Stomach (tissue), 19 donors: ENCODE measurements at places on chromosomes 6 and 20. TPM values are rescaled to one million over a fixed set of nuclear protein-coding genes. Genes with fewer than 3 reads are reported as not detected.

- H3K36me3 ChIP-seq = no peaks in the 10 kb centered on the region
- H3K27me3 ChIP-seq = no peaks in the 10 kb centered on the region
- no peak for DNase-seq
- H3K4me1 ChIP-seq = peaks cover 30% of the 10 kb centered on the region
Measured at GRCh38 chr6:128437685-128438084, 82.7 kb downstream of the PTPRK start.

DNA sequence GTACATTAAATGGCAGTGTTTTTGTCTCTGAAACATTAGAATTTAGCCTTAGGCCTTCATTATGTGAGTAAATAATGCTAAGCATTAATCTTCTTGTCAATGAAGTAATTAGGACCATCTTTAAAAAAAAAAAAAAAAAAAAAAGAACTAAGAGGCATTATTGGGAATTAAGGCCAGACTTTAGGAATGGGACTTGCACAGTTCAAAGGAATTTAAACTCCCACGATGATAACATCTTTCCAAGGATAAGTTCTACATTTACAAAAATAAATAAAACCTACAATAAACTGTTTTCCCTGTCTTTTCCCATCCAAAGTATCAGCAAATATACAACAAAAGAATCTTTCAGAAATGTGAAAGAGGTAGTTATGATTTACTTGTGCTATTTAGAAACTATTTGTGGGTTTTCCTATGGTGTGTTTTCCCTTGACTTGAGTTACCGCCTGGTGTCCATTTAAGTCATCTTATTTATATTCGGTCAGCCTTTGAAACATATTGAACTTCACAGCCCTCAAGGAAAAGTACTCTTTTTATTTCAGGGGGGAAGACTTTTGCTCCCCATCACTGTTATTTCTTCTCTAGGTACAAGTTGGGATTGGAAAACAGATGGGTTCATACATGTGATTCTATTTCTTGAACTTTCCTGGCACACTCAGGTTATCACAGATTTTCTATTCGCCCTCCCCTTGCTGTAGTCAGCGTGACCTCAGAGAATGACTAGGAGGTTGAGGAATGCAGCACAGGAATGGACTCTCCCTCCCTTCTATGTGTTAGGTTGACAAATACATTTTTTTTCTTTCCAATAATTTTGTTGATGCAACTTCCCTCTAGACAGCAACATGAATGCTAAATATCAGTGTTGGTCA is 13.6 kb downstream of the STMND1 start:
- H3K27me3 ChIP-seq = no peaks in the 10 kb centered on the region
- no peak for DNase-seq

The AFG1L gene
- not detected for total RNA-seq

The C6orf141 gene
- total RNA-seq = 29.8 TPM

DNA sequence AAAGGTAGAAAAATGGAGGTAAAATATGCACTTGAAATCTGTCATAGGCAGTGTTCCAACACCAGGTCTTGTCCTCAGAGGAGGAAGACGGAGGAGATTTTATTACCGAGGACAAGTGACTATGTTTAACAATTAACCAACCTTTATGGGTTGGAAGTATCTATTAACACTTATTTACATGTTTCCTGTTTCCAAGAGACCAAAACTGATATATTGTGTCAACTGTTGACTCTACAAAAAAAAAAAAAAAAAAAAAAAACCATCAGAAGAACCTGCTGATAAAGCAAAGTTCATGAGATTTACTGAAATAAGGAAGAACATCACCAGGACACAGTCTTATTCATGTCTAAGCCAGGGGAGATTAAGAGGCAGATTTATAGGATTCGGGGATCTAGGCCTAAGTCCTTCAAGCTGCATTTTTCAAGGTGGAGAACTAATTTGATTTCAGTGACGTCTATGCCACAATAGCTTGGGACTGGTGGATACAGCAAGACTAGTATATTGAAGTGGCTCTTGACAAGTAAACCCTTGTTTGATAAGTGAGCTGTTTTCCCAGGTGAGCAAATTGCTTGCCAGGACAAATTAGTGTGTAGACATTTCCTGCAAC is 126.6 kb upstream of the NAA20 start:
- no peak overlapping the region for H3K4me3 ChIP-seq
- H3K4me1 ChIP-seq = peaks cover 53% of the 10 kb centered on the region
- peak overlapping the region; percentile 69 for H3K27ac ChIP-seq
- no peak for DNase-seq
- H3K27me3 ChIP-seq = no peaks in the 10 kb centered on the region
- peaks cover 3% of the 10 kb centered on the region for H3K36me3 ChIP-seq

The PCMT1 gene
- total RNA-seq = 85.0 TPM

DNA sequence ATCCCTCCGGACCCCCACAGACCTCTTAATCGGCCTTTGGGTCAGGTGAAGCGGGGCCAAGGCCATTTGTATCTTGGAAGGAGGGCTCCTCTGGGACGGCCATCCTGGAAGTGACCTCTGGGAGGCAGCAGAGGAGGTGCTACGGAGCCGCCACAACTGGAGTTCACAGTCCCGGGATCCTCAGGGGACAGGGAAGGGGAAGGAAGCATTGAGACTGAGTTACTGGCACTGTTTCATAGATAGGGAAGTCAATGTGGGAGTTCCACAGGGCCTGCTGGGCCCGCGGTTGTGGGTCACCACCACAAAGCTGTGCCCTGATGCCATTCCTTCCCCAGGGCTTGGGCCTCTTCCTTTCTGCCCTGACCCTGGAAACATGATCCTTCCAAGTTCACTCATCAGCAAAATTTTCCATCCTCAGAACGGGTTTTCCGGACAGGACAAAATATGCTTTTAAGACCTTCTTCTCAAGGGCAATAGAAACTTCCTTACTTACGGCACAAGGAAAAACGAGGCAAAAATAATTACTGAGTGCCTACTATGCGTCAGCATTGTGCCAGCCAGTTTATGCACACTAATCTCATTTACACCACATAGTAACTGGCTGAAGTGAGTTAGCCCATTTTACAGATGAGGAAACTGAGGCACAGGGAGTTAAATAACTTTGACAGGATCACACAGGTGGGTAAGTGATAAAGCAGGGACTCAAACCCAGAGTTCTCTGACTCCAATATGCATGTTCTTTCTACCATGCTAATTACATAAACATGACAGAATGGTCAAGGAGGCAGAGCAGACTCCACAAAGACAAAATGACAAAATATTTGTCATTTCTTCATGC is 143.8 kb downstream of the UNC5CL start:
- peak; percentile 59 for DNase-seq
- H3K27me3 ChIP-seq = no peaks in the 10 kb centered on the region
- peaks cover 37% of the 10 kb centered on the region for H3K4me1 ChIP-seq
- no peak overlapping the region for H3K27ac ChIP-seq
- H3K36me3 ChIP-seq = no peaks in the 10 kb centered on the region
- no peak overlapping the region for H3K4me3 ChIP-seq

GRCh38 chr6:150689900-150690590 is 90.4 kb downstream of the PLEKHG1 start:
- H3K4me1 ChIP-seq = peaks cover 3% of the 10 kb centered on the region
- H3K36me3 ChIP-seq = no peaks in the 10 kb centered on the region
- no peak for DNase-seq
- no peaks in the 10 kb centered on the region for H3K27me3 ChIP-seq
- H3K4me3 ChIP-seq = no peak overlapping the region

The SLC22A1 gene
- total RNA-seq = not detected

- no peak overlapping the region for H3K4me3 ChIP-seq
- no peak for DNase-seq
- H3K27me3 ChIP-seq = no peaks in the 10 kb centered on the region
- no peaks in the 10 kb centered on the region for H3K4me1 ChIP-seq
- H3K27ac ChIP-seq = no peak overlapping the region
Measured at GRCh38 chr20:2967841-2968240, 75.6 kb upstream of the GNRH2 start.

GRCh38 chr6:14009431-14009830 is 84.7 kb downstream of the RNF182 start:
- H3K4me3 ChIP-seq = no peak overlapping the region
- H3K36me3 ChIP-seq = no peaks in the 10 kb centered on the region
- no peak for DNase-seq
- no peak overlapping the region for H3K27ac ChIP-seq

The DDX43 gene
- total RNA-seq = 4.4 TPM

- H3K36me3 ChIP-seq = no peaks in the 10 kb centered on the region
- DNase-seq = peak; percentile 87
- H3K4me3 ChIP-seq = no peak overlapping the region
- no peak overlapping the region for H3K27ac ChIP-seq
- no peaks in the 10 kb centered on the region for H3K27me3 ChIP-seq
Measured at GRCh38 chr20:46558511-46558959, 8.1 kb upstream of the OCSTAMP start.

The UST gene
- total RNA-seq = 42.6 TPM

The TFAP2D gene
- not detected for total RNA-seq

DNA sequence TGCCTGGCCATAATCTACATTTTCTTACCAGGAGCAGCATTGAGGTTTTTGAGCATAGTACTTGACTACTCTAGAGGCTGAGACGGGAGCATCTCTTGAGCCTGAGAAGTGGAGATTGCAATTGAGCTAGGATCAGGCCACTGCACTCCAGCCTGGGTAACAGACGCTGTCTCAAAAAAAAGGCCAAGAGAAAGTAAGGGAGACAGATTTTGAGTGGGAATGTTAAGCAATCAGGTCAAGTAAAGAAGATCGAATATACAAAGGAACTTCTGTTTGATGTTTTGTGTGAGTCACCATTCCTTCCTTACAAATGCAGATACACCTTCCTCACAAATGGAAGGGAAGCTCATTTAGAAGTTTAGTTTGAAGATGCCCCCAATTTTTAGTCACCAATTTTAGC is 4.4 kb downstream of the PNRC1 start:
- H3K4me3 ChIP-seq = no peak overlapping the region
- peaks cover 26% of the 10 kb centered on the region for H3K36me3 ChIP-seq
- H3K27me3 ChIP-seq = no peaks in the 10 kb centered on the region
- H3K27ac ChIP-seq = peak overlapping the region; percentile 11
- H3K4me1 ChIP-seq = peaks cover 24% of the 10 kb centered on the region
- DNase-seq = no peak

DNA sequence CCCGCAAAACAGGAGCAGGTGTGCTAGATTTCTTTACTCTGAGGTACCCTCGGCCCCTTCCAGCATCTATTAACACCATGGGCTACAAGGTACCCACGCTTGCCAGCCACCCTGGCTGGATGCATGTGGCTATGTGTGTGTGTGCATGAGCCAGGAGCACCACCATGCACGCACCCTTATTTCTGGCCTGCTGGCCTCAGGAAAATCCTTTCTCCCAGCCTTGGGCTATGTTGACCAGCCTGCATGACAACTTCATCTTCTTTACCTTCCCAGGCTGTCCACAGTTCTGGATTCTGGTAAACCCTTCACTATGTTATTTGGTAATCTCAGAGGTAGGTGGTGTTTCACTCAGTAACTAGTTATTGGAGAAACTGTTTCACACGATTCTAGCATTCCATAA is 40.4 kb downstream of the GPR6 start:
- no peaks in the 10 kb centered on the region for H3K27me3 ChIP-seq
- H3K36me3 ChIP-seq = no peaks in the 10 kb centered on the region
- DNase-seq = no peak
- no peak overlapping the region for H3K4me3 ChIP-seq
- H3K27ac ChIP-seq = no peak overlapping the region
